ENCODE measurements at places on chromosomes 2 and 18.

- no peak for DNase-seq
Measured at GRCh38 chr2:46924608-46925007, 9.0 kb upstream of the MCFD2 start.

- DNase-seq = no peak
Measured at GRCh38 chr2:62091471-62091870, 104.4 kb upstream of the B3GNT2 start.

GRCh38 chr18:45920367-45920766 is 46.8 kb downstream of the EPG5 start:
- DNase-seq = no peak

GRCh38 chr2:27807476-27807875 is 36.0 kb downstream of the MRPL33 start:
- DNase-seq = no peak

DNA sequence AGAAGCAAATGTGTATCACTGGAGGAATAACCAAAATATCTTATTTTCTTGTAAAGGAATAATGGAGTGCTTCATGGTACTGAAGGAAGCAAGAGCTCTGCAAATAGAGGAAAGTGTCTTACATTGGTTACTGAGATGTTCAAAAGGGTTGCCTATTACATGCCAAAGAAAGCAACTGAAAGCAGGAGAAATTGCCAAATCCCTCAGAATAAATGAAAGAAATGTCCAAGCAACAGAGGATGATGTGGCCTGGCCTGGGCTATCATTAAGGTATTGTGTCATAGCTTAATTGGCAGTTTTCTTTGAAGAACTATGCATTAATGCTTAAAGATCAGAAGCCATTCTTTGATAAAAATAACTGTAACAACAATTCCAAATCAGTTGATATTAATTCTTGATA is 173.7 kb downstream of the RAB3GAP1 start:
- no peak for DNase-seq

- DNase-seq = no peak
Measured at GRCh38 chr2:177651833-177652232, 259.3 kb downstream of the AGPS start.

DNA sequence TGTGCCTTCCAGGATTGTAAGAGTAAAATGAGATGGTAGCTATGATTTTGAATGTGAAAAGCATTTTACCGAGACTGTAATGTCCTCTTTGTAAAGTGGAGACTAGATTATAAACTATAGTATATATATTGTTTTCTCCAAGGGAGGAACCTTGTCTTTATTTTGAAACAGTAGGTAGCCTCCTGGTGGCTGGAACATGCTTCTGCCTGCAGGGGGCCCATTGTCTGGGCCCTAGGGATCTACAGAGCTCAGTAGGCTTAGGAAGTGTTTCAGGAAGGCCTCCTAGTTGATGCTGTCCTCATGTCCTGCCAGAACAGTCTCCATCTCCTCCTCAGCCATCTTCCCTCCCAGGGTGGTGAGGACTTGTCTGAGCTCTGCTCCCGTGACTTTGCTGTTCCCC is 3.0 kb downstream of the PIKFYVE start:
- no peak for DNase-seq

DNA sequence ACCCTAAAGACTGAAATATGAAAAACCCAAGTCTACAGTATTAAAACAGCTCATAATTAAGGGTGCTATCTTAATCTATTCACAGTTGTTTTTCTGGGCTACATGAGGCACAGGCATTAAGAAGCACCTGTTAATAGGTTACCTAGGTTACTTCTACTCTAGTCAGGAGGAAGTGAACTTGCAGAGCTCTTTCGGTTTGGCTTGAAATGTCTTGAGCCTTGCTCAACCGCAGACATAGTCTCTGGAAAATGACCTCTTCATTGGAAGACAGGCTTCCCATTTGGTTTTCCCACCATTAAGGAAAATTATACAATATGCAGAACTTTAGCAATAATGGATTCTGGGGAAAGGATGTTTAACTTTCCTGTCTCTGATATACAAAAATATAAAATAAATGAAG is 142.3 kb upstream of the KCNJ3 start:
- DNase-seq = no peak

DNA sequence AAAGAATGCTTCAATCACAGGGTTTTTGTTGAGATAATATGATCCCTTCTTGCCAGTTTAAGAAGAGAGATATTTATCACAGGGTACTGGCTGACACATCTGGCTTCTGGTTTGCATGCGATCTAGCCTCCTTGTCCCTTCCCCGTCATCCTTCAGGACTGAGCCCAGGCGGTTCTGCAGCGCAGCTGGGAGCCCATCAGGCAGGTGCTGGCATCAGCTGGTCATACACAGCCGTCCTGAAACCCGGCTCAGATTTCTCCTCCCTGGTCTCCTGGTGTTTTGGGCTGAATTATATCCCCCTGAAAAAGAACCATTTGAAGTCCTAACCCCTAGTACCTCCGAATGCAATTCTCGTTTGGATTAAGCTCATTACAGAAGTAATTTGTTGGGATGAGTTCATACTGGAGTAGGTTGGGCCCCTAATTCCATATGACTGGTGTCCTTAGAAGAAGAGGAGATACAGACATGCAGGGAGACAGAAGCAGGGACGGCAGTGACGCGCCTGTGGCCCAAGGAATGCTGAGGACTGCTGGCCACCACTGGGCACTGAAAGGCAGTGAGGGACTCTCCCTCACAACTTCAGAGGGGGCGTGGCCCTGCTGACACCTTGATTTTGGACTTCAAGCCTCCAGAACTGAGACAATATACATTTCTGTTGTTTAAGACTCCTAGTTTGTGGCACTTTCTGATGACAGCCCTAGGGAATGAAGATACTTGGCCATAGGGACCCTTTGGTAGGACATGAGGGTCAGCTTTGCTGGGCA is 83.9 kb upstream of the ODC1 start:
- no peak for DNase-seq

GRCh38 chr2:233996000-233996399 is 54.5 kb upstream of the SPP2 start:
- no peak for DNase-seq

DNA sequence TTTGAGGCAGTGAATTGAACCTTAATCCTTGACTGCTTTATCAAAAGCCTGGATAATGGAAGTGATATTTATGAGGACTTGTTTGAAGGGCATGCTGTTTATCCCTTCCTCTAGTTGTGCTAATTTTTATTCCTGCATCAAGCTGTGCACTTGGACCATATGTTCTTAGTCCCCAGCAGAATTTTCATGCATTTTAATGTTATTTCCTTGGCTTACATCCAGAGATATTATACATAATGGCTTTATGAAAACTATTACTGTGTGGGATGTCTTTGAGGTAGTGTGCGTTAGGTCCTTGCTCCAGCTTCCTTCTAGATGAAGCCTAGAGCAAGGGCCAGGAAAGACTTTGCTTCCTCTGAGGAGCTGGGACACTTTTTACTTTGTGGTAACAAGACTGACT is 378.4 kb downstream of the LPIN1 start:
- DNase-seq = no peak

DNA sequence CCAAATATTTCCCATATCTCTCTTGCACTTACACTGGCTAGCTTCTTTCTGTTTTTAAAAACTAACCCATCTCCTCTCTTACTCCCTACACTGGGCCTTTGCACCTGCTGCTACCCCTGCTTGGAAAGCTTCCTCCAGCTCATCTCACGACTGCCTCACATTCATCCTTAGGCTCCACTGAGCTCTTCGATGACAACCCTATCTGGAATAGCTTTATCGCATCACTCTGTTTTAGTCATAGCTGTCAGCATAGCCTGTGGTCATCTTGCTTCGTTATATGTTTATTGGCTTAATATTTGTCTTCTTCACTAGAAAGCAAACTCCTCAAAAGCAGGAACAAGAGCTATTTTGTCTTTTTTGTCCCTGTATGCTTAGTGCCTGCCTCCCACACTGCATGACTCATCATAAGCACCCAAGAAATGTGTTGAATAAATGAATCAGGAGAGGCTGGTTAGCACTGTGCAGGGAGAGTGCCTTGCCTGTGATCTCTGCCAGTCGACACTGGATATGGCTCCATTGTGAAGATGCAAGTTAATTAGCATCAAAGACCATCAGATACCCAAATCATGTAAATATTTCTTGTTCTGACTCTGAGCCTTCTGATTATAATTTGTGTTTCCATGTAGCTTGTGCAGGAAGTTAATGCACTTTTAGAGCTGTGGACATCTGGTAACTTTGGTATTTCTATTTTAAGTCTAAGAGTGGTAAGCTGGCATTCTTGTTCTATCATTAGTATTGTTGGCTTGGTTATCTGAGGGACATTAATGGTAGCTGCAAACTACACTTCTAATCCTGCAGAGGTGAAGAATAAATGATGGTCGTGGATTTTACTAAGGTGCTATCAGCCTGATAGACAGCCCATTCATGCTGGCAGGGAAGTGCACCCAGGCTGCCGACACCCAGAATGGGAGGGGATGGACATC is 10.3 kb upstream of the DYTN start:
- no peak for DNase-seq

GRCh38 chr18:23416298-23416697 is 36.8 kb upstream of the RIOK3 start:
- DNase-seq = no peak

DNA sequence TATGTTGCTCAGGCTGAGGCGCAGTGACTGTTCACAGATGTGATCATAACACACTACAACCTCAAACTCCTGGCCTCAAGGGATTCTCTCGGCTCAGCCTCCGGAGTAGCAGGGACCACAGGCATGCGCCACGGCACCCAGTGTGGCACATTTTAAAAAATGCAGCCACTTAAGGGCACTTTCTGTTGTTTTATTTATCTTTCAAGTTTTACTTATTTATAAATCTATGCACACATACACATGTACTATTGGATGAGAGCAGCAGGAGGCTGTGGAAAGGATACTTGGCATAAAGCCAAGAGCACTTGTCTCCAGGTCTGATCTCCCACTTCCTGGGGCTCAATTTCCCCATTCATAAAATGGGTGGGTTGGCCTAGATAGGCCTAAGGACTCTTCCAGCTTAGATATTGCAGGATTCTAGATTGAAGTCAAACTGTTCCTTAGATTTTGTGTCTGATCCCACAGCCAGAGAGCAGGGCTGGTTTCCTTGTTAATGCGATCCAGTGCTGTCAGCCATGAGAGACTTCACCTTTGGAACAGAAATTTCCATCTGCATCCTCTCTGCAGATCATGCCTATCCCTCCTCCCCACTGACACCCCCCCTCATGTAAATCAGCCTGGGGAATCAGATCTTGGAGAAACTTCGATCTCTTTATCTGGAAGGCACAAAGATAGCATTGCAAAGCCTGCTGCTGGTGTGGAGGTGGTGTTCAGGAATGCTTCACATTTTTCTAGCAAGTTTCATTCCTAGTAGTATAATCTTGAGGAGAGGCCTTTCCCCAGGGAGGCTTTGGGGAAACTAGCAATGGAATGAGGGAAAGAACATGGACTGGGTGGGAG is 24.7 kb downstream of the PCBP1 start:
- DNase-seq = no peak

- DNase-seq = peak; percentile 93
Measured at GRCh38 chr18:63969942-63970808, at the start of gene SERPINB8. Gene SERPINB8 (plus strand): TSS chr18:63970081. CDS start chr18:63978309, 8,228 bp downstream.

GRCh38 chr2:237964578-237965404 is 2.0 kb upstream of the UBE2F start:
- no peak for DNase-seq

GRCh38 chr2:11396467-11397445 is 52.3 kb upstream of the ROCK2 start:
- DNase-seq = no peak

GRCh38 chr2:24239553-24239952 is 64.7 kb downstream of the FAM228A start:
- DNase-seq = no peak

DNA sequence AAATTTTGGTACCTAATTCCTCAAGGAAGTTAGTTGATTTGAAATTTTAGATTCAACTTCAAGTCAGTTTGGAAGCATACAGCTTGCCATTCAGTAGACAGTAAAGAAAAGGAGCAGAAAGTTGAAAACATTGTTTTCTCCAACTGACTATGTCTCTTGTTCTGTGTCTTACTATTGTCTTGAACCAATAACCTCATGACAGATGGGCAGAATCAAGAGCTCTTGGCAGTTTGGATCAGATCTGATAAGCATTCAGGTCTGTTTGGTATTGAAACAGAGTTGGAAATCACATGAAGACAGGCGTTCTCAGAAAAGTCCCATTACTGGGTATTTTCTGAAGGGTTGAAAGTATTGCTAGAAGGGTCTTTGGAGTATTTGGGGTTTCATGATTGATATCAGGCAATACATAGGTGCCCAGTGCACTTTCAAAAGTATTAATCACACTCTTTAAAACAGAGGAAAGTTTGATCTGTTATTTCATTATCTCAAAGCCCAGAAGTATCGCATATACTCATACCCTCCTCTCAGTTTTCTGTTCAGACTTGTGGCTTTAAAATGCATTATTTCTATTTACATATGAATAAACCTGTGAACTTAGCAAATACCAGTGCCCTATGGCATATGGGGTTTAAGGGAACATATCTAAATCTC is 428.4 kb upstream of the ZEB2 start:
- no peak for DNase-seq

- DNase-seq = no peak
Measured at GRCh38 chr2:113273027-113273551, 5.6 kb downstream of the PAX8 start.

GRCh38 chr18:61761875-61762274 is 130.9 kb downstream of the RNF152 start:
- no peak for DNase-seq

- no peak for DNase-seq
Measured at GRCh38 chr2:144645083-144645778, 125.3 kb upstream of the ZEB2 start.

DNA sequence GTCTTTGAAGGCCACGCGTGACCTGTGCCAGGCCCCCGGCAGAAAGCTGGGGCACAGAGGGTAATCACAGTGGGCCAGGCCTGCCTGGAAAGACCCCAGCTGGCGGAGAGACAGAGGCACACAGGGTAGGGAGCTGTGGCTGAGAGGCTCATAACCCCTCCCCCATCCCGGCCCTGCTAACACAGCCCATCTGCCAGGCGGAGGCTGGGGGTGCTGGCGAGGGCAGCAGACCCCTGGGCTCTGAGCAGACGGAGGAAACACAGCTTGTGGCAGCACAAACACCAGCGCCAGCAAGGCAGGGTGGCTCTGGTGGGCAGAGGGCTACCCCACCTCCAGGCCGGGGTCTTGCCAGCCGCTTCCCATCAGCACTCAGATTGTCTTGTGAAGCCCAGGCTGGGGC is 19.0 kb downstream of the HS6ST1 start:
- DNase-seq = no peak

Data from right forelimb (tissue), 1 donor.